NCI-H510A (cell line): ENCODE measurements at places on chromosomes 3 and 15.

- DNase-seq, result no peak
Observed at GRCh38 chr3:62073038-62073437, 300.3 kb downstream of the FEZF2 start.

- no peak for DNase-seq
Observed at GRCh38 chr15:79956354-79956939, 14.5 kb downstream of the BCL2A1 start.

GRCh38 chr15:78981532-78982313, 36.9 kb upstream of the CTSH start:
- no peak for DNase-seq

DNA sequence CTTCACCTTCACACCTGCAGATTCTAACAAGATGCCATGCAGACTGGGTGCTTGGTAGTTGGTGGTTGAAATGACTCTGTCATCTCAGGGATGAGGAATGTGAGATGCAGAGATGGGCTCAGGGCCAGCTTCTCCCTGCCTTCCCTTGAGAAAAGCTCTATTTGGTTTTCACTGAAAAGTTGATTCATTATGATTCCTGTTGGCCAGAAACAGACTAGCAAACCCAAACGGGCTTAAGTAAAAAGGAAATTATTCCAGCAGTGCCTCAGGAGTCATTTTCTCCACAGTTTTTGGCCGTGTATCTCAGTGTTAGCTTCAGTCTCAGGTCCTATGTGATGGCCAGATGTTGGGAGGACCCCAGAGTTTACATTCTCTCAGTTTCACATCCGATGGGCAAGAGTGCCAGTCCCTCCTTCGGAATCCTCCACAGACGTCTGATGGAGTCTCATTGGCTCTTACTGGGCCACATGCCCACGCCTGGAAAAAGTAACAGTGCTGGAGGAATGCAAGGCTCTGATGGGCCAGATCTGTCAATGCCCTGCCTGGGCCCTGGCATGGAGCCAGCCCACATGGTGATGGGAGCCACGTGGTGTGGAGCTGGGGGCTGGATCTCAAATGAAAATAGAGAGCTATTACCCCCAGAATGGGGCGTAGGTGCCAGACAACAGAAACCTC, 22.3 kb upstream of the SACM1L start:
- no peak for DNase-seq

DNA sequence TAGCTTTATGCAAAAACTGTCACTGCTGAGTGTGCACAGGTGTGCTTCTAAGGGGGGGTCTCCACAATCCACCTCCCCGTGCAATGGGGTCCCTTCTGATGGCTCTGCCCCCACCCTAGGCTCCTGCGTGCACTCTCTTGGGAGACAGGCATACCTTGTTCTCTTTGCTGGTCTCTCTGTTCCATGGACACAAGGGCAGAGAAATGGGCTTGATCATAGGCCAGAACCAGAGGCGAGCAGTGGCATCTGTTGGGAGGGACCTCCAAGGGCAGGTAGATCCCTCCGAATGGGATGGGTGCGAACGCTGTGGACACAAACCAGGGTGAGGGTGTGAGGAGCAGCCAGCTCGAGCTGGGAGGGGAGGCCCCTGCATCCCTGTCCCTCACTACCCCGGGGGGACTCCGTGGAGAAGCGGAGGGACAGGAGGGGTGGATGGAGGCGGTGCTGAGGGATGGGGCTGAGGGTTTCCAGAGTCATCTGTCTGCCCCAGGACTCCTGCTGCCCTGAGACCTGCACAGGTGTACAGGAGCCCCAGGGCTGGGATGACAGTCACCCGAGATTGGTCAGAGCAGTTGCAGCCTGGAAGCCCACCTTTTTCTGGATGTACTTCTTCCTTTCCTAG, 175.0 kb downstream of the KLF13 start:
- DNase-seq, result no peak

GRCh38 chr15:50235794-50236193, 29.7 kb downstream of the HDC start:
- no peak for DNase-seq

GRCh38 chr3:42960282-42960681, 18.8 kb upstream of the GASK1A start:
- DNase-seq, result no peak

GRCh38 chr3:26639339-26639738, 16.8 kb downstream of the LRRC3B start:
- DNase-seq, result no peak

- no peak for DNase-seq
Observed at GRCh38 chr3:113575206-113575605, 42.9 kb downstream of the SIDT1 start.

GRCh38 chr3:178485756-178486155, 50.5 kb upstream of the KCNMB2 start:
- DNase-seq, result no peak

DNA sequence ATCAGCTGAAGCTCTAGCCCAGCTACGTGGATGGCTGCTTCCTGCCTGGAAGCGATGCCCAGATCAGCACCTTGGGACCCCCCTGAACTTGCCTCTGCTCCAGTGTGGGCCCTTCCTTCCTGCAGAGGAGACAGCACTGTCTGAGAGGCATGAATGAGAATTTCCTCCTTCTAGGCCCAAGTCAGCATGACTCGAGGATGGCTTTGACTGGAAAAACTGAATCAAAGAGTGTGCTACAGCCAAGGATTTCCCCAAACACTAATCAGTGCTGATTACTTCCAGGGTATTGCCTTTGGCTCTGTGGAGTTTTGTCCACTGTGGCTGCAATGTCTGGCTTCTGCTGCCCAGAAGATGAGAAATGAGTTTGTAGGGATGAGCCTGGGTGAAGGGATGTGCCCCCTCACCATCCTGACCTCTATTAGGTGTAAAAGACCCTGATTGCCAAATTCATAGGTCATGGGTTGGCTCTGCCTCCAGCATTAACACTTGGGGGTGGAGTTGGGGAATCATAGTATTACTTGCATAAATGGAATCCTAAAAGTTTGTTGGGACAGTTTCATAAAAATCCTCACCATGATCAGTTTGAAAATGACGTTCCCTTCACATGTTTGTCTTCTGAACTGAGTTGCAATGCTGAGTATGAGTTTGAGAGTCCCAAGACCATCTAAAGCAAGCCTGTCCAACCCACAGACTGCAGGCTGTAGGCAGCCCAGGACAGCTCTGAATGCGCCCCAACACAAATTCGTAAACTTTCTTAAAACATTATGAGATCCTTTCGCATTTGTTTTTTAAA, 36.7 kb downstream of the FLNB start:
- no peak for DNase-seq

- no peak for DNase-seq
Observed at GRCh38 chr15:34025252-34025651, 13.8 kb downstream of the AVEN start.

DNA sequence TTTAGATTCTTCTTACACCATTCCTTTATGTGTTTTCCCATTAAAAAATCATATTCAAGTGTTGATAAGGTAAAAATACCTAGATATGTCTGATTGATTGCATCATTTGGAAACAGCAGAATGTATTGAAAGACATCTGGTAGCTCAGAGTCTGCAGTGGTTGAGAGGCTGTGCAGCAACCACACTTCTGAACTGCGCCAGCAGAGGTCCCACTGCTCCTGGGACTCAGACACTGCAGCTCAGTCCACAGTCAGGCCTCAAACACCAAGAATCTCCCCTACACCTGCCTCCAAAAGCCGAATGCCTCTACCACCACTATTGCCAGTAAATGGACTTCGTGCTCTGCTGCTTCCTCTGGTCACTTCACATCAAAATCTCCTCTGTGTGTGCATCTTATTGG, 176.9 kb upstream of the LMCD1 start:
- no peak for DNase-seq

- DNase-seq, result no peak
Observed at GRCh38 chr15:39132954-39133600, 447.8 kb upstream of the THBS1 start.

- DNase-seq, result no peak
Observed at GRCh38 chr3:137992592-137992991, 17.4 kb upstream of the CLDN18 start.

DNA sequence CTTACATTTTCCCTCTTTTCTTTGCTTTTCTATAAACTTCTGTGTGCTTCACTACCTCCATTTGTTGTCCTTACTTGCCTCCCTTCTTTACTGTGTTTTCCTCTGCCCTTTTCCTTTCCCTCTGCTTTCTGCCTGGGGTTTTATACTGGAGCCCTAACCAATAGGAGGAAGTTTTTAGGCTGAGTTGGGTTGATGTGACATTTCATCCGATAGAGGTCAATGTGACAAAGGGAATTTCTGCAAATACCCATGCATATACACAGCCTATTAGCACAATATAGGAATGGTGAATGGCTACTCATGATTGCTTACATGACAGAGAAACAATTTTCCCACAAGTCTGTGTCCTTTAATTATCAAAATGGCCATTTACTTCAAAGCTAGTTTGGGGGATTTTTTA, 153.0 kb upstream of the ARPP21 start:
- no peak for DNase-seq

DNA sequence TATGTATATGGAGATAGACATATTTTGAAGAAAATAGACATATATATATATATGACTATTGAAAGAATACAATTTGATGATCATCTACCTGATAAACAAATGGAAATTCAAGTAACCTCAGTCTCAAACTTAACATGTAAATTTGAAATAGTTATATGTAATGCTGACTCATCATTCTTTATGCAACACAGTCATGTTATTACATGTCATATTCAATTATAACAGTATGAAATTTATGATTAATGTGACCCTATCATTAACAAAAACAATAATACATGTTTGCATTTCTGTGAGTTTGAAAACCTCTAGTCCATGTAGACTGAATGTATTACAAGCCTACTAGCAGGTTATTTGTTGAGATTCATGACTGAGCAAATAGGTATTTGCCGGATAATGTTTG, 204.1 kb downstream of the CADM2 start:
- DNase-seq, result no peak

DNA sequence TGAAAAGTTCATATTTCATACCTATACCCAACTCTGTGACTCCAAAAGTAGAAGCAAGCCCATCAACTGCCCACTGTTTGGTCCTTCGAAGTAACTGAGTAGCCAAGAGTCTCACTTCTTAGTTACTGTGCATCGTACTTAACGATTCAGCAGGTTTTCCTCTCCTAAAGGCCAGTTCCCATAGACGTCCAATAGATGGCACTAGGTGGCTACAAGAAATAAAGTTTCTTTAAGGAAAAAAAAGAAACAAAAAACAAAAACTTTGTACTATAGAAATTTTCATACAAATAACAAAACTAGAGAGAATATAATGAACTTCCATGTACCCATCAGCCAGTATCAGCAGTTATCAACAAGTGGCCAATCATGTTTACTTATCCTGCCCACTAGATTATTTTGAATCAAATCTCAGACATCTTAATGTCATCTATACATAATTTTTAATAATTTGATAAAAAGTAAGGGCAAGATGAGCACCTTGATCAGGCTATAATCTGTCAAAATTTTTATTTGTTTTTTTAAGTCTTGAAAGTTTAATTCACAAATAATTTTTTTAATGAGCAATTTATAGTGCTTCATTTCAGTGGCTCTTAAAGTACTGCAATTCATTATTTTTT, 63.8 kb upstream of the ACP3 start:
- no peak for DNase-seq

GRCh38 chr3:70064194-70064779, 64.8 kb downstream of the SAMMSON start:
- no peak for DNase-seq

GRCh38 chr15:96977886-96978285, 647.4 kb downstream of the NR2F2 start:
- no peak for DNase-seq

DNA sequence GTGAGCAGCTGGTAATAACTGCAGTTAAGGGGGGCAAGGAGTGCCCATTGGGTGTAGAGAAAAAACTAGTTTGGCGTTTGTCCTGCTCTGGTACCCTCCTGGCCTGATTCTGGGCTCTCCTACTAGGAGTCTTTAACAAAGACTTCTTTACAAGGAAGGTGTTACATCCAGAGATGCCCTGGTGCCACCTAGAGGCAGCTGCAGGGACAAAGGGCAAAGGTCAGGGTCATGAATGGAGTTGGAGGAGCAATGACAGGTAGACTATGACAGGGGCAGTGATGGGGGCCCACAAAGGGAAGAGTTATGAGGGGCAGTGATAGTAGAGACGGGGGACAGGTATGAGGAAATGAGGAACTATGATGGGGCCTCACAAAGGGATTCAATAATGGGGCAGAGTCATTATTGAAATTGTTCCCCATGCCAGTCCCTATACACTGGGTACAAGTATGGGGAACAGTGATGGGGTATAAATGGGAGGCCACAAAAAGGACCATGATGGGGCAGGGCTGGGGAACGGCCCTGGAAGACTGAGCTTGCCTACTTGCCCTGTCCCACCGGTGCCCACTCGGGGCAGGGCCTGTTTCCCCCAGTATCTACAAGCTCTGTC, 7.9 kb downstream of the CCDC71 start:
- DNase-seq, result no peak

- no peak for DNase-seq
Observed at GRCh38 chr3:162213956-162214355, 717.3 kb downstream of the OTOL1 start.
